Activated effector memory CD4-positive, alpha-beta T cell treated with Interleukin-2 at 50 U/mL for 16 hours (primary cell): ENCODE measurements at places on chromosomes 5 and 9.

DNA sequence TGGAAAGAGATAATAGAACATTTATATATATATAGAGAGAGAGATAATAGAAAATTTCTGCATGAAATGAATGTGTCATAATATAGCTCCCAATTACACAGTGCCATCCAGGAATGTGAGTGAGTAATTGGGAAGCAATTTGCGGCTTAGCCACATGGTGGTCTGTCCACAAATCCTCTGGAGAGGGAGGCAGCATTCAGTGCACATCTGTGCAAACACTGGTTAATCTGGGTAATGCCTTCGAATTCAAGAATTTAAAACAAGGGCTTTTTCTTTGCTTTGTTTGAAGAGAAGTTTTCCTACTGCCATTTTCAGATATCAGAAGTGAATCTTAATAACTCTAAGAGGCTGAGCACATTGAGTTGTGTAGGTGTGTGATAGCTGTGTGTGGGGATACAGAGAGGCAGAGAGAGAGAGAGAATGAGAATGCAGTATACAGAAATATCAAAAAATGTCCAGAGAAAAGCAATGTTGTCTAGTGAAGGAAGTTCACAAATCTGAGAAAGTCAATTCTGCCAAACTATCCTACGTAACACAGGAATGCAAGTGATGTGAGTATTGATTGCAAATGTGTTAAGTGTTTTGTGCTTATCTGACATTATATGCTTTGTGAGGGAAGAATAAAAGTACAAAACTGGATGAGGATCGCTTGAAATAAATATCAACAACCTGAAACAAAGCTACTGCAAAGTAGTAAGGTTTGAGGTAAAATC is 134.6 kb downstream of the EDIL3 start:
- DNase-seq, result no peak

GRCh38 chr9:109974143-109974917 is 194.3 kb downstream of the PALM2AKAP2 start:
- DNase-seq, result no peak

DNA sequence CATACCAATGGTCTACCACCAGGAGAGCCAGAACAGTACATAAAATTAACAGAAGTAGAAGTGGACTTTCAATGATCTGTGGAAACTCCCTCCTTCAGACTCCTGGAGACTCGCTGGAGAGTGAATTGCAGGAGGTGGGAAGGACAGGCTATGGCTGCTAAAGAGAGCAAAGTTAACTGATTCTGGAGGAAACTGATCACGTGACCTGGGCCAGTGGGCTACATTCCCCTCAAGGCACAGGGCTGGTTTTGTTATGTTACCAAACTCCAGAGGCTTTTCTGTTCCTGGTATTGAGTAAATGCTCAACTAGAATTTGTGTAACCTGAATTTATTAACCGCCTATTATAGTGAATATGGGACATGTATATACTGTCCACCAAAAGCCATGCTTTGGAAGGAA is 372.6 kb downstream of the MTRR start:
- DNase-seq, result no peak

GRCh38 chr5:136149891-136150290 is 17.2 kb downstream of the SMAD5 start:
- DNase-seq, result no peak

DNA sequence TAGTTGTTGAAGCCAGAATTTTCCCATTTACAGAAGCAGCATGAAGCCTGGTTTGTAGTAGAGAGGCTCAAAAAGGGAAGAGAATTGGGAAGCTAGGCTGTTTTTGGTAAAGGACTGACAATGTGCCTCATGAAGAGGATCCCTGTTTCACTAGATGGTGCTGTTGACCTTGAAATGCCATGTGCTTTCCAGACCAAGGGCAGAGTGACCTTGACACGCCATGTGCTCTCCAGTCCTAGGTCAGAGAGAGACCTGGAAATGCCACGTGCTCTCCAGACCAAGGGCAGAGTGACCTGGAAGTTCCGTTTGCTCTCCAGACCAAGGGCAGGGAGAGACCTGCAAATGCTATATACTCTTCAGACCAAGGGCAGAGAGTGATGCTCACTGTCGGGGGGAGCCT is 32.0 kb downstream of the UNC13B start:
- DNase-seq, result no peak

GRCh38 chr5:128036950-128037349 is 46.6 kb upstream of the SLC12A2 start:
- DNase-seq, result no peak

GRCh38 chr9:133933426-133934026 is 58.6 kb downstream of the VAV2 start:
- DNase-seq, result no peak
